ENCODE measurements at places on chromosomes 6 and 20.

- no peak for DNase-seq
Observed at GRCh38 chr6:141349710-141350109, 783.0 kb upstream of the GJE1 start.

DNA sequence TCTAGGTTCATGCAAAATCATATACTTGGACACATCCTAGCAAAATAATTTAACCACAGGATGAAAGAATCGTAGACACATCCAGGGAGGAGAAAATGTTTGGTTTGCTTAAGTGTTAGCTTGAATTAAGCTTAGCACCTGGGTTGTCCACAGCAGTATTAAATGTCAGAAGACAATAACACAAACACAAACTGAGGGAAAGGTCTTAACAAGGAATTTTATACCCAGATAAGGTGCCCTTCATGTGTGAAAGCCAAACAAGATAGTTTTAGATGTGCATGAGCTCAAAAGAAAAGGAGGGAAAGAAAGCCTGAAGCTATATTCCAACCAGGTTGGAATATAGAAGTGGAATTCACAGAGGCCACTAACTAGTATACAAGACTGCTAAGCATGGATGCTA, 49.1 kb downstream of the SLC23A2 start:
- DNase-seq = no peak

DNA sequence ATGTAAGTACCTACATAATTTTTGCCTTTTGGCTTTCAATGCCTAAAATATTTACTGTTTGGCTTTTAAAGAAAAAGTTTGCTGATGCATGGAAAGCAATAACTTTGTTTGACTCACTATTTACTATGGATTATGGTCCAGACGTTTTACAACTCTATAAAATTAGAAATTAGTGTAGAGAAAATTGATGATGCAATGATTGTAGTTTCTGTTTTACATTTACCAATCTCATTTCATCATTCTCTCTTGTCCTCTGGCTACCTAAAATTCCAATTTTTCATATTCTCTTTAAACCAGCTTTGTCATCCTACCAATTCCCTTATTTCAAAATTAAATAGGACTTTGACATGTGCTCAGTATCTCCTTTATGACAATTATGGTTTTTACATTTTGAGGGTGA, 131.0 kb downstream of the IMPG1 start:
- no peak for DNase-seq

- no peak for DNase-seq
Observed at GRCh38 chr6:139784222-139784769, 409.8 kb upstream of the CITED2 start.

GRCh38 chr20:24033151-24033550, 44.6 kb upstream of the GGTLC1 start:
- DNase-seq = no peak

- DNase-seq = no peak
Observed at GRCh38 chr20:44418069-44418905, 57.4 kb upstream of the TTPAL start.

DNA sequence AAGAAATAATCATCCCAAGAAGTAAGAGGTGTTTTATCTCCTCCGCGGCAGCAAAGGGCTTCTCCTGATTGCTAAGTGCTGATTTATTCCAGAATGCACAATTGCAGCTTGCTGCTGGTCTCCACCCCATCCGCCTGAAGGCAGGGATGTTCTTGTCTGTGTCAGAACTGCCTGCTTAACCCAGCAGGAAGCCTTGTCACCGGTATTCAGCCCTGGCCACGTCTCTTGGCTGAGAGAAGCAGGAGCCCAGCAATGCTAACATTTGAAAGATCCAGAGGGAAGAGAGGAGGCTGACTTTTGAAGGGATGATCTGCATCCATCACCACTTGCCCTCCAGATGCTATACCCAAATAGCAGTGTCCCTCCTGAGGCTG, 4.2 kb downstream of the SCML4 start:
- peak; percentile 56 for DNase-seq

GRCh38 chr6:25476126-25476525, 175.9 kb upstream of the SCGN start:
- DNase-seq = peak; percentile 46

DNA sequence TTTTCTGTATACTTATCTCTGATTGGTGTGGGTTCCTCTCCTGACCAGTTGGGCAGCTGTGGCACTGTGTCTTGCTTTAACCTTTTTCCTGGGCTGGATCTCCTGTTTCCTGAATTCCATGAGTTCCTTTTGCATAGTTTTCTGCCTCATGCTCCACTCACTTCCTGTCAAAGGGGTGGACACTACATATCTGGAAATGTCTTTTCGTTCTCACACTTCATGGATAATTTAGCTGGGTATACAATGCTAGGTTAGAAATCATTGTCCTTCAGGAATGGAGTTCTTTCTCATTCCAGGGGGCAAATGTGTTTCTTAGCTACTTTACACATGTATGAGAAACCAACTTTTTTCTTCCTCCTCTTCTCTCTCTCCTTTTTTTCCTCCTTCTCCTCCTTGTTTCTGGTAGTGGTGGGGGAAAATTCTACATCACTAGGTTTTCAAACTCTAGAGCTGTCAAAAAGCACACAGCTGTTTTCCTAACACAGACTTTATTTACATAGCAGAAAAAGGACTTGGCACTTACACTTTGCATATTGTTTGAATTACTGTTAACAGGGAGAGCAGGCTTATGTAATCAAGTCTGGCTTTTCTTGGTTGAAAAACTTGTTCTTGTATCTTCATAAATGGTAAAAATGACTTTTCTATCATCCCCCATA, 9.0 kb upstream of the DDX27 start:
- peak; percentile 36 for DNase-seq

GRCh38 chr20:43397147-43397546, 60.5 kb upstream of the SRSF6 start:
- no peak for DNase-seq

- DNase-seq = no peak
Observed at GRCh38 chr6:115219645-115220044, 841.0 kb downstream of the FRK start.

DNA sequence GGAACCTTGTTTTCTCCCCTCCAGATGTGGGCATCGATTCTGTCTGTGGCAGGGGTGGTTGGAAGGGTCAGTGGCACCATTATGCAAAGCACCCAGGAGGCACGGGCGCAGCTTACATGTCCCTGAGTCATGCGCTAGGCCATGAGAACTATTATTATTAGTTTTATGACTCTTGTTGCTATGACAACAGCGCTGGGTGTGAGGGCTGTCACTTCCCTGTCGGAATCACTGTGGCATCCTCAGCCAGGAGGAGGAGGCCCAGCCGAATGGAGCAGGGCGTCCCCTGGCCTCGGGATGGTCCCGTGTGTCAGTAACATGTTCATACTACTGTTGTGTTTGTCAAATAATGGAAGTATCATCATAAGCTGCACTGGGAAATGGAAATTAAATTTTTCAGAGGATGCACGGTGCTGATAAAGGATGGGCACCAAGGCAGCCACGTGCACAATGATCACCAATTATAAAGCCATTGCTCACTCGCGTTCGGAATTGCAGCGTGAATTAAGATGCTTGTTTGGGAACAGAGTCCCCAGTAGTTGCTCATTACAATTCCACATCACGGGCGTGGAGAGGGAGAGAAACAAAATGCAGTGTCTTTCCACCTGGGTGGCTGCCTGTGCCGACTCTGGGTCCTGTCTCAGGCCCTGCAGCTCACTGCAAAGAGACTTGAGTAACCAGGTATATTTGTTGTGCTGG, 247.9 kb downstream of the CDH4 start:
- peak; percentile 38 for DNase-seq

GRCh38 chr6:128305976-128306375, 214.4 kb downstream of the PTPRK start:
- DNase-seq = no peak

GRCh38 chr6:37785663-37786270, 33.8 kb upstream of the ZFAND3 start:
- DNase-seq = no peak

- DNase-seq = no peak
Observed at GRCh38 chr6:96812077-96812703, 25.1 kb downstream of the GPR63 start.

GRCh38 chr6:50145125-50145524, 95.4 kb upstream of the DEFB112 start:
- DNase-seq = peak; percentile 1

DNA sequence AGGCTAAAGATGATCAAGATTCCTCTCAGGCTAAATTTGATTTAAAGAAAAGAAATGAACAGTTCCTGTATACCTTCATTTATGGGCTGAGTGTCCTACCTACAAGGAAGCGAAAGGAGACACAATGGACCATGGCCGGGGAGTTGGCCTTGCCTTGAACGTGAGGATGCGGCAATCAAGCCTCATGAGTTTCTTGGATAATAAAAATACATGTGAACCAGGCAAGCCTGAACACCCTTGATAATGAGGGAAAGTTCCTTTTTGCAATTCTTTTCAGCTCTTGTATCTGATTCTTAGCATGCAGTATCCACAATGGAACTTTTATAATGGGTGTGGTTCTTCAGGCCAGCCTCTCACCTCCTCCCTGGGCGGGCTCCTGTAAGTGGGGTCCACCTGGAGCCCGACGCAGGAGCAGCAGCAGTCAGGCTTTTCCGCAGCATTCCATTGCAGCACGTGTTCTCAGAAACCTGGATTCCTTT, 83.8 kb downstream of the RNASET2 start:
- no peak for DNase-seq

DNA sequence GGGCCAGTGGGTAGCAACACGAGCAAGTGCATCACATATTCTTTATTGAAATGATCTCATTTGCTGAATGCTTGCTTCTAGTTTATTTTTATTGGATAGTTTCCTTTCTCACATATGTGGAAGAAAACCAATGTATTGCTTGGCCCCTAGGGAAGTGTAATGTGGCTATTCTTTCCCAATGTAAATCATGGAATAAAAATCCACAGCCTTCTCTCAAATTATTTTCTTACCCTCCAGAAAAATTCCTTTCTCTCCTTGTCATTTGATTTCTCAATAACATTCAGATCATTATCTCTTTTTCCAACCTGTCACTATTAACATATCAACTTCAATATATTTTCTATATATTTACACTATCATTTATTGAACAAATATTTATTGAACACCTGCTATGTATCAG, 51.9 kb upstream of the PTPRK start:
- peak; percentile 70 for DNase-seq

DNA sequence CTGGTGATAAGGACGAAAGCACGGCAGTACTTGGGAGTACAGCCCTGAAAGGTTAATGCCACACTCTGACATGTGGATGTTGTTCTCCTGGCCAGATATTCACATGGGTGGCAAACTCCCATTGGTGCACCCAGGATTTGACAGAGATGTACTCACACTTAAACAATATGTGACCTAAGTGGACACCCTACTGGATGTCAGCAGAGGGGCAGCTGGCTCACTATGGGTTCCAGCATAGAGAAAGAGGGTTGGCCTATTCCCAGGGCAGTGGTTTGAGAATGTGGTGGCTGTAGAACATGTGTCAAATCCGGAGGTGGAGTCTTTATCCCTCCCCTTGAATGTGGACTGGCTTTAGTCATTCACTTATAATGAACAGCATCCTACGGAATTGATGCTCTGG, 333.2 kb downstream of the DHX35 start:
- DNase-seq = no peak

DNA sequence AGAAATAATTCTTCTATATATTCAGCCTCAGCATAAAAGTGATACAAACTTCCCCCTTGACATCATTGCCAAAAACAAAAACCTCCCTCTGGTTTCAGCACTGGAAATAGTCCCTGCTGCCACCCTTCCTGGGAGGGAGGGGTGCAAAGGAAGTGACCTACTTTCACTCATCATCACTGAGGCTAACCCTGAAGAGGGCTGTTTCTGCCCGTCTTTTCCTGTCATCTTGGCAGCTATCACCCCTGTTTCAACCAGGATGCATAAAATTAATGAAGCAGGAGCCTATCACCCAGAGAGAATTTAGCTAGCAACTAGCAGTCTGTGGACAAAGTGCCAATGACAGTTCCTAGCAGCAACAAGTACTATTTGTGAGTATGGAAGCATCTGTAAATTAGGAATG, 397.8 kb downstream of the LAMA2 start:
- DNase-seq = no peak

GRCh38 chr20:49280463-49281058, 2.7 kb upstream of the ZNFX1 start:
- peak; percentile 35 for DNase-seq

GRCh38 chr20:41118632-41119031, 18.7 kb upstream of the PLCG1 start:
- peak; percentile 36 for DNase-seq

- DNase-seq = no peak
Observed at GRCh38 chr6:109081026-109081425, 13.6 kb downstream of the SESN1 start.

DNA sequence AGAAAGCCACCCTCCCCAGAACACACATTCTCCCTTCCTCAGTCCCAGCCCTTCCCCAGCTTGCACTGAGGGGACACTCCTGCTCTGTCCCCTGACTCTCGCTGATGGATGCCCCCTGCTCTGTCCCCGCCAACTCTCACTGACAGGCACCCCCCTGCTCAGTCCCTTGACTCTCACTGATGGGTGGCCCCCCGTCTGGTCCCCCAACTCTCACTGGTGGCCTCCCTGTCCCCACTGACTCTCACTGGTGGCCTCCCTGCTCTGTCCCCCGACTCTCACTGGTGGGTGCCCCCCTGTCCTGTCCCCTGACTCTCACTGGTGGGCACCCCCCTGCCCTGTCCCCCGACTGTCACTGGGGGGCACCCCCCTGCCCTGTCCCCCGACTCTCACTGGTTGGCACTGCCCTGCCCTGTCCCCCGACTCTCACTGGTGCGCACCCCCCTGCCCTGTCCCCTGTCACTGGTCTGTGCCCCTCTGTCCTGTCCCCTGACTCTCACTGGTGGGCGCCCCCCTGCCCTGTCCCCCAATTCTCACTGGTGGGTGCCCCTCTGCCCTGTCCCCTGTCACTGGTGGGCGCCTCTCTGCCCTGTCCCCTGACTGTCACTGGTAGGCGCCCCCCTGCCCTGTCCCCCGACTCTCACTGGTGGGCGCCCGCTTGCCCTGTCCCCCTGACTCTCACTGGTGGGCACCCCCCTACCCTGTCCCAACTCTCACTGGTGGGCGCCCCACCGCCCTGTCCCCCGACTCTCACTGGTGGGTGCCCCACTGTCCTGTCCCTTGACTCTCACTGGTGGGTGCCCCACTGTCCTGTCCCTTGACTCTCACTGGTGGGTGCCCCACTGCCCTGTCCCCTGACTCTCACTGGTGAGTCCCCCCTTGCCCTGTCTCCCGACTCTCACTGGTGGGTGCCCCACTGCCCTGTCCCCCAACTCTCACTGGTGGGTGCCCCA, 60.9 kb downstream of the GINS1 start:
- DNase-seq = no peak

GRCh38 chr6:108736002-108736361, 112.2 kb upstream of the ARMC2 start:
- DNase-seq = no peak

GRCh38 chr6:163146036-163146435, 268.5 kb upstream of the QKI start:
- peak; percentile 38 for DNase-seq

GRCh38 chr20:33983371-33983770, 10.3 kb upstream of the RALY start:
- DNase-seq = no peak
